ENCODE measurements at places on chromosomes 2 and 18.

GRCh38 chr2:209872675-209873074 lies 101.0 kb downstream of the UNC80 start:
- no peak for DNase-seq

GRCh38 chr2:119109866-119110265 lies 48.7 kb downstream of the C1QL2 start:
- no peak for DNase-seq

DNA sequence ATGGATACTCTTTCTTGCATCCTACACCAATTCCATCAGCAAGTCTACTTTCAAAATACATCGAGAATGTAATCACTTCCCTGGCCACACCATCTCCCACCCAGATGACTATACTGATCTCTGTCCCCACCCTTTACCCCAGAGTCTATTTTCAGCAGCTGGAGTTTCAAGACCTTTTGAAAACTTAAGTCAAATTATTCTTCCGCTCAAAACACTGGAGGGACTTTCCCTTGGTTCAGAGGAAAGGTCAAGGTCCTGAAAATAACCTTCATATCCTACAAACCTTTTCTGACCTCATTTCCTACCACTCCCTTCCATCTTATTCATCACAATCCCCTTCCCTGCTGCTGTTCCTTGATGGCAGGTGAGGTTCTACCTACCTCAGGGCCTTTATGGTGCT lies 58.8 kb upstream of the LYPD6 start:
- no peak for DNase-seq

DNA sequence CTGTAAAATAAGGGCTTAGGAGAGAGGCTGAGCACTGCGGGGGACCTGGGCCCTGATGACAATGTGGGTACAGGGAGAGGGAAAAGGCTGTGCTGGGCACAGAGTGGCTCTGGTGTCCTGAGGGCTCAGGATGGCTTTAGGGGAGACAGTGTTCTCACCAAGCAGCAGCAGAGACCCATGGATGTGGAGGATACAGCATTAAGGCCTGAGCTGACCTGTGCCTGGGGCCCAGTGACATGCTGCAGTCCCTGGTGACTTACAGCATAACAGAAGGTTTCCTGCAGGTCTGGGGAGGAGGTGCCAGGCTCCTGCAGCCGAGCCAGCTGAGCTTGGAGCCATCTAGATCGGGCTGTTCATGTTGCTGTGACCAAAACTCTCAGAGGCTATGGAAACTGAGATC lies 191.3 kb upstream of the SMAD2 start:
- DNase-seq, result no peak

DNA sequence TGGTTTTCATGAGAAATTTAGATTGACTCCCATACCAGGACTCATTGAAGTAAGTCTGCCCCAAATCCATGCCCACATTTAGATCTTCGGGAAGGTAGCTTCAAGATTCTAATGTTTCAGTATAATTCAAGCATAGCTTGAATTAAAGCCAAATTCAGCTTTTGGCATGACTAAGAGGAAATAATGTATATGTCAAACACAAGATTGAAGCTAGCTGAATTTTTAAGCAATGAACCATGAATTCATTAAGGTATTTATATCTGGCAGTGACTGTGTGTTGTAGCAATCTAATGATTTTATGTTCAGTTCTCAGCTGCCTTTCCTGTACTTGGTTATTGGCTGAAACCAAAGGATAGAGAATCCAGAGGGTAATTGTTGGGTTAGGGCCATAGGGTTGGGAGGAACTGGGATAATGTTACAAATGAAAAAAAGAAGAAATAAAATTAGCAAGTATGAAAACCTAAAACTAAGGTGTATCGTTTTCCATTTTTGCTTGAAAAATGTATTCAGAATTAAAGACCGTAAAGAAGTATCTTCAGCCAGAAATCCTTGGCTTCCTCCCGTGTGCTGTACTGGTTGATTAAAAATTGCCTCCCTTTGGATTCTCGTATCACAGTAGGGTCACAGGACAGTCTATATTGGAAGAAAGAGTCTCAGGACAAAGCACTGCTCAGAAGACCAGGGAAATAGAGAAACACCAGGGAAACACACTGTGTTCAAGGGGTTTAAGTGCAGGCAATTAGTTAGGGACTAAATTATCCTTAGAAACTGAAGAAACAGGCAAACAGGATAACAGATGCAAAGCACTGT lies 119.0 kb upstream of the FN1 start:
- DNase-seq, result no peak

DNA sequence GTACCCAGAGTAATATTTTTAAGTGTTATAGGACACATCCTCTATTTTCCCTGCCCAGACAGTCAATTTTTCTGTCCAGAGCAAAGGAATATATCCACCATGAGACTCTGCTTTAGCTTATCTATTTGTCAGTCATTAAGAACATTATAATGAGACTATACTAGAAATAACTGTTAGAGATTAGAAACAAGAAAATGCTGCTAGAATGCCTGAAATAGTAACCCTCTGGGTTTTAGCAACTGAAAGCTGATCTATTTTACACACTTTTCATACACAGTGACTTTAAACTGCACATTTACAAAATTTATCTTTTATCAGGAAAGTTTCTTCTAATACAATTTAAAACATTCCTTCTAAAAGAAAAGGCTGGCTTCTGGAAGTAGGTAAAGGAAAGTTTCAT lies 39.6 kb downstream of the MBD2 start:
- no peak for DNase-seq

DNA sequence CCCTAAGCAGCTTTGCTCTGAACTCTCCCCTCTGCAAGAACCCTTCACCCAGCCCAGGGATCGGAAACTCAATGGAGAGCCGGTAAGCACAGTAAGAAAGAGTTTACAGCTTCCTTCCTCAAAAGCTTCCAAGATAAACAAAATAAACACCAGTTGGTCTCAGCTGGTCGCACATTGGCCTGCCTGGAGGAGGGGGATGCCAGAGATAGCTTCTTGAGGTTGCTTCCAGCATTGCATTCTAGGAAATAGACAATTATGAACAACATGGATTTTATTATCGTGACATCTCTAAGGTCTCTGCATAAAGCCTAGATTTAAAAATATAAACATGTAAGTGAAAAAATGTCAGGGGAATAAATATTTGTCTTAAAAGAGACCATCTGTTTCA lies 141.5 kb upstream of the PKDCC start:
- DNase-seq, result no peak

GRCh38 chr18:70662588-70662987 lies 373.7 kb downstream of the SOCS6 start:
- no peak for DNase-seq

GRCh38 chr2:20080839-20081415 lies 29.5 kb upstream of the LAPTM4A start:
- no peak for DNase-seq

DNA sequence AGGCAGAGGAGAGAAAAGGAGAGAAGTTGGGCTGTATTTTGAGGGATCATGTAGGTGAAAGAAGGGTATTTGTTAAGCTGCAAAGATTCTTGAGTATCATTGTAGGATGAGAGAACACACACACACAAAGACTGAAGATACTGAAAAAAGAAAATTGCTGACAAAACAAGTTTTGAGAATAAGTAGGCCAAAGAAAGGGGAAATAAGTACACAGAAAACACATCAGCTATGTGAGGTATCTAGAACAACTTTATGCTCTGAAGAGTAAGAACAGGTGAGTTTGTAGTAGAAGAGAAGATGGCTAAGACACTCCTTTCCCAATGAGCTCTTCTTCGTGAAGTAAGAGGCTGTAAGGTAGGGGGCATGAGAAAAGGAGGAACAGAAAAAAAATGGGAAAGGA lies 28.2 kb downstream of the METTL8 start:
- no peak for DNase-seq

- no peak for DNase-seq
Measured at GRCh38 chr2:144939590-144939989, 419.7 kb upstream of the ZEB2 start.
